ENCODE measurements at places on chromosomes 7 and 10.

DNA sequence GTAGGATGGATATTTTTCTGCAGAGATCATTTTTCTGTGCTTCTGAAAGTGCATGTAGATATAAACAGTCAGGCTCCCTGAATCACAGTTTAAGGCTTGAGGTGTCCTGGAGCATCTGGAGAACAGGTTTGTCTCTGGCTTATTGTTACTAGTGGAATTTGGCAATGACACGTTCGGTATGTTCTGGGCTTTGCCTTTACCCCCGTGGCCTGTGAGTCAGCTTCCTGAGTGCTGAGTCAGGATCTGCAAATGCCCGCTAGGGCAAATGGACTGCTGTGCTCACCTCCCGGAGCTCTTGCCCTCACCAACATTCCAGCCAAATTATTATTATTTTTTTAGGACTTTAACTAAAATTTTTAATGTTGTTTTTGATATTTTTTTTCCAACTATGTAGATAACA is 192.5 kb upstream of the PRSS1 start:
- DNase-seq, result no peak

GRCh38 chr10:121598263-121599249 is at the start of gene FGFR2:
Gene FGFR2, minus strand, starts transcription at chr10:121598444. Its CDS starts 4,627 bp downstream, at chr10:121593817.
- DNase-seq, result no peak

DNA sequence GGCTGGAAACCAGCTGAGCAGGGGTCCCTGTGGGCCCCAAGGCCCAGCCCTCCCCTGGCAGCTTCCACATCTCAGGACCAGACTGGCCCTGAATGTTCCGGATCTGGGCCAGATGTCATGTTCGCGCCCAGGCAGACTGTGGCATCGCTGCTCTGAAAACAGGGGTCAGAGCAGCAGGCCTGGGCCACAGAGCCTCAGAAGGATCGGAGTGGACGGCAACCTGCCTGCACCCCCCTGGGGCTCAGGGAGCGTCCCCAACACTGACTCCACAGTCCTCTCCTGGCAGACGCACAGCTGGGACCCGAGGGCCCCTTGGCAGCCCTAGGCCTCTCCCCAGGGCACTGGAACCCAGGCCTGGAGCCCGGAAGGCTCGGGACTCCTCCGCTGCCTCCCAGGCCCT is 91.3 kb upstream of the DNAAF5 start:
- no peak for DNase-seq

DNA sequence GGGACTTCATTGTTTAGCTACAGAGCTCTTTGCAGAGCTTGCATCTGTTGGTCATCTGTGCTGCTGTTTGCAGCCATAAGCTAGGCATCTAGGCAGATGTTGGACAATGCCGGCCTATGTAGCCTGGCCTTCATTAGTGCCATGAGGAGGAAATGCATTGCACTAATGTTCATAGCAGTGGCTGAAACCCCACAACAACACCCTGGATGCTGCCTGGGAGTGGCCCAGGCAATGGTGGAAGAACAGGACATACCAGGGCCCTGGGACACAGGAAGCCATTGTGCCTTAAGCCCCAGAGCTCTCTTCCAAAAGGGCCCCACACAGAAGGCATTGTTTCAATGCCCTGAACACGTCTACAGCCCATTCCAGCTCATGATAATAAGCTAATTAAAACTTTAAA is 131.5 kb upstream of the LYZL1 start:
- no peak for DNase-seq

DNA sequence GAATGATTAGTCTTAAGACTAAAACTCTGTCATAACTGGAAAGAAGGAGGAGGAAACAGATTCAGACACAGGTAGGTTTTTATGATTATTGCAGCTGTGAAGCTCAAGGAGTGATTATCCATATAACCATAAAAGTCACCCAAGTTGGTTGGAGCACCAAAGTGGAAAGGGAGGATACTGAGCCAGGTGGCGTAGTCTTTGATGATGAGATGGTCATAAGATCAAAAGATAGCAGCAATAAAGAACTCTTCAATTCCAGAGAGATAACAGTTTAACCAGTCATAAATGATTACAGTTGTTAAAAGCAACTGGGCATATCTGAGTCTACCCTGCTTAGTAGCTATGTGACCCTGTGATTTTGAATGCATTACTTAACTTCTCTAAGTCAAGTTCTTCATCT is 8.4 kb downstream of the ABCB1 start:
- no peak for DNase-seq

GRCh38 chr7:4893929-4894475 is 10.5 kb upstream of the RADIL start:
- DNase-seq, result no peak

DNA sequence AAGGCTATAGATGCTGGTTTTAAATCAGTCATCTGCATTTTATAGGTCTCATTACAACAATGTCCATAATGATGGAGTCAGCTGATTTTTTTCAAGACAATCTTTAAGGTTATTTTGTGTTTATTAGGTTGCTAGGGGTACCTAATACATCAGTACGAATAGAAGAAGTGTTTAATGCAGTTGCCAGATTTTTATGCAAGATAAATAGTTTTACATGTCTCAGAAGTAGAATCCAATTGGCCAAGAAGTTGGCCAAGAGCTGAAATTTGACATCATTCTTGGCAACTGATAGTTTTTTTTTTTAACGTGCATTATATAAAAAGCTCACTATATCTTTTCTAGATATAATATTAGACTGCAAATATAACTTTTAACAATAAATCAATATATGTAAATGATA is 208.5 kb downstream of the TRIL start:
- no peak for DNase-seq

GRCh38 chr10:84525120-84525806 is 196.9 kb downstream of the CCSER2 start:
- no peak for DNase-seq

GRCh38 chr10:13857451-13857850 is 270.7 kb downstream of the PRPF18 start:
- DNase-seq, result no peak

- no peak for DNase-seq
These were observed 153.5 kb downstream of the NSUN6 start for GRCh38 chr10:18497806-18498369.

- DNase-seq, result no peak
These were observed 694.5 kb downstream of the LRMDA start for GRCh38 chr10:76125900-76126299.
